ENCODE measurements at places on chromosomes 3 and 15.

DNA sequence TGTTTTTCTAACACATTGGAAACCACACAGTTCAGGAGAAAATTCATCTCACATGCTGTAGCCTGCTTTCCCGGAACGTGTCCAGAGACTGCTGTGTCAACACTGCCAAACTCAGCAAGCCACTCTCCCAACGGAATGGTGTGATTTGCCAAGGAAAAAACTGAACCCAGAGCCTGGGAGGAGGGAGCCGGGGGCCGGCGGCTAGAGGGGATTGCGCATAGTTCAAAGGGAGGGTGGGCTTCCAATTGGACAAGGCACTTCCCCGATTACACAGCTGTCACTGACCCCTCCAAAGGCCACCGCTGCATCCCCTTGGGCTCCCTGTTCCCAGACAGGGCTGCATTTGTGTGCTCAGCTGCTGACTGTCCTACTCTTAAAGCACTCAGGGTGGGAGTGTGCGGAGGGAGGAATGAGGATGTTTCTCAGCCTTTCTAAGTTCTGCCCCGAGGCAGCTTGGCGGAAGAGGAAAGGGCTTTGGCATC is 256.2 kb downstream of the ZNF621 start:
- DNase-seq, result no peak

- no peak for DNase-seq
Measured at GRCh38 chr15:74265046-74265639, 29.0 kb downstream of the CCDC33 start.

GRCh38 chr3:140103166-140103565 is 168.2 kb downstream of the CLSTN2 start:
- no peak for DNase-seq

- DNase-seq, result no peak
Measured at GRCh38 chr3:53547327-53547726, 52.9 kb downstream of the CACNA1D start.
